Fibroblast of lung (primary cell): ENCODE measurements at places on chromosomes 6 and 20. TPM values are rescaled to one million over a fixed set of nuclear protein-coding genes. Genes with fewer than 3 reads are reported as not detected.

GRCh38 chr6:56962441-56962840 lies 7.5 kb downstream of the BEND6 start:
- DNase-seq = no peak

DNA sequence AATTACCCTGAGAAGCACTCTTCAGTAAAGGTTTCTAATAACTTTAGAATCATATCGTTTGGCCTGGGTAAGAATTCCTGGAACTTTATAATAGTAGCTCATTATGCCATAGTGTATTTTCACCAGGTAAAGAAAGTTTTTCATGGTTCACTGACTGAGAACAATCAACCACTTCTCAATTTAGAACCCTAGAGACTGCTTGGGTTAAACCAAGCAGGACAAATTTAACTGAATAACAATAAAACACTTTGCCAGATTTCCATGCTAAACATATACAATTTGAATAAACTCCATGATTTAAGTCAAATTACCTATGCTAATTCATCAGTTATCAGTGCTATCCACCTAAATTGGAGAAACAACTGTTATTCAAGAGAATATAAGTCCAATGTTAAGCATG lies 99.4 kb downstream of the PLG start:
- no peak for DNase-seq

The SLC17A2 gene
- total RNA-seq = under 0.01 TPM in 1 of 2 replicates, not detected in the other

DNA sequence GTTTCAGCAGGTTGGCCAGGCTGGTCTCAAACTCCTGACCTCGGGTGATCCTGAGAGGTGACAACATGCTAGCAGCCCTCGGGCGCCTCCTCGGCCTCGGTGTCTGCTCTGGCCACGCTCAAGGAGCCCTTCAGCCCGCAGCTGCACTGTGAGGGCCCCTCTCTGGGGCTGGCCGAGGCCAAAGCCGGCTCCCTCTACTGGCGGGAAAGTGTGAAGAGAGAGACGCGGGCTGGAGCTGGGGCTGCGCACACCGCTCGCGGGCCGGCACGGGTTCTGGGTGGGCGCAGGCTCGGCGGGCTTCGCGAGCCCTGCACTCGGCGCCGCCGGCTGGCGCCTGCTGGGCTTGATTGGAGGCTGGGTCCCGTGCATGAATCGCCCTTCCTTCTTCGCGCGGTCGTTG lies 80.8 kb upstream of the RBM24 start:
- no peak for DNase-seq

DNA sequence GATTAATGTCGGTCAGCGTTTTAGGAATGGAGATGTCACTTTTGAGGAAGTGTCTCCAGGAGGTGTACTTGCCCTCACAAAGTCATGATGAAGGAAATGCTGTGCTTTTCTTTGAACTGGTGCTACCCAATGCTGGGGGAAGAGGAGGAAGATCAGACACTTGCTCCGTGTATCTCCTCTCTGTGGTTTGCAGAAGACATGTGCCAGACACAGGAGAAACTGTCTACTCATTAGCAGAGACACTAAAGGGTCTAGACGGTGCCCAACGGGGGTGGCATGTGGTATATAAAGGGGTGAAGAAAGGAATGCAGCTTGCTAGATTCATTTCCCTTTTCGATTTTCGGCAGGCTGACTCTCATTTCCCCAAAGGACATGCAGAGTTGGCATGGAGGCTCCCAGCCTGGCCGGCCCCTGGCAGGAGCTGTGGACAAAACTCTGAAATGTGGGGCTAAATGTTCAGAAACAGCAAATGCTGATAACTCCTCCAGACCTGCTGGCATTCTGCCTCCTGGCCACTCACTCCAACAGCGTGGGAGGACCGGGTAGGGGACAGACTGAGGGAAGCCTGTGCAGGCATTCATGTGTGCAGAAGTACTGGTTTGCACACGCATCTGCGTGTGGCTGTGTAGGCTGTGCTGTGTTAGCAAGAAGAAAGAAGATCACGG lies 59.6 kb upstream of the QKI start:
- DNase-seq = peak; percentile 72
